ENCODE measurements at places on chromosomes 6 and 20. TPM values are rescaled to one million over a fixed set of nuclear protein-coding genes. Genes with fewer than 3 reads are reported as not detected.

- DNase-seq = no peak
Measured at GRCh38 chr20:5316188-5317158, at the start of gene PROKR2. PROKR2 (minus strand) TSS chr20:5316954; CDS start chr20:5314369, 2,585 bp downstream.

Gene PSORS1C1
- 5.6 TPM for total RNA-seq

Gene TSBP1
- total RNA-seq = not detected

Gene ADNP
- total RNA-seq = 46.8 TPM

Gene NMBR
- not detected for total RNA-seq

DNA sequence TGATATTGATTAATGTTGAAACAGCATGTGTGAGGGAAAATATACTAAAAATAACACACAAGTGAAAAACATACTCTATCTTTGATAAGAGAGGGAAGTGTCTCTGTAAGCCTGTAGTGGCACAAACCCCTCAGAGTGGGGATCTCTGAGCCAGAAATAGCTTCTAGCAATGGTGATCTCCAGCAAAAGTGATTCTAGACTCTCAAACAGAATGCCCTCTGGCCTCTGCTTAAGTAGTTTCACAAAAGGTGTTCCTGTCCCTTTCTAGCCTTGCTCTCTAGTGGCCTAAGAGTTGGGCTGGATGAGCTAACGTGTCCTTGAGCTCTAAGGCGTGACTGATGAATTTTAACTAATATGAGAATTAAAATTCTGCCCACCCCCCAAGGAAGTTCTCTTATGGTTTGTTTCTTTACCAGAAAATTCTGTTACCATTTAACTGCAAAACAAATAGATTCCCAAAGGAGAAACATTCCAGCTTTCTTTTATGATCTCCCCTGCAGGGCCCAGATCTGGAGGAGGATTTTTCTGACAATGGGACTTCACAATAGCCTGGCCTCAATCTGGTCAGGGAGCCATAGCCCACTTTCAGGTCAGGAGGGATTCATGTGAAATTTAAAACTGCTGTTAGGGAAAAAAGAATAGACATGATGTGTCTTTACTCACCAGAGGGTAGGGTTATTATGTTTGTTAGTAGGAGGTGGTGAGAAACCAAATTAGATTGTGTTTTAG lies 182.5 kb upstream of the LAMP5 start:
- DNase-seq = no peak

GRCh38 chr6:7939184-7939863 lies 28.7 kb upstream of the TXNDC5 start:
- DNase-seq = no peak

DNA sequence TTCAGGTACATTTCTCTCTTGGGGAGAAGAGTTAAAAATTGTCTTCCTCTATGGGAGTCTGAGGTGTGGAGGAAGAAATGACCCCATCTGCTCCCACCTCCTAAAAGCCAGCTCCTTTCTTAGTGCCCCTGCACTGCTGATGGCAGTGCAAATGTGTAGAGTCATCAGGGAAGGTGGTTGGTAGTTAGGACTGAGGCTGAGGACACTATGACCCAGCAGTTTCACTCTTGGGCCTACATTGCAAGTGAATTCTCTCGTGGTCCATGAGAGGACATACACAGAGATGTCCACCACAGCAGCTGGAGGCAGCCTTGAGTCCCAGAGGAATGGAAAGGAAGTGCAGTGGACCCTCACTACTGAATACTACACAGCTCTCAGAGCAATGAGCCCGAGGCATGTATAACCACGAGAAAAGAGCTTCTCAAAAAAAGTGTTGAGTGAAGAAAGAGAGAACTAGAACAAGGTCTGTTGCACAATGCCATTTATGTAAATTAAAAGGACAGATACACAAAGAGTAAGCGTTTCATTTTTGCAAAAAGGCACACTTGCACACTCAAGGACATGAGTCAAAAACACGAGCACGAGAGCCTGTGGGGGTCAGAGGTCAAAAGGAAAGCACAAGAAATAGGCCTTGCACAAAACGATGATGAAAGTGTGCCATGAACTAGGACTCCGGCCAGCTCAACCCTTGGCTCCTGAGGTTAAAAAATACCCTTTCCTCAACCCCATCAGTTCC lies 308.2 kb upstream of the PRND start:
- DNase-seq = no peak

DNA sequence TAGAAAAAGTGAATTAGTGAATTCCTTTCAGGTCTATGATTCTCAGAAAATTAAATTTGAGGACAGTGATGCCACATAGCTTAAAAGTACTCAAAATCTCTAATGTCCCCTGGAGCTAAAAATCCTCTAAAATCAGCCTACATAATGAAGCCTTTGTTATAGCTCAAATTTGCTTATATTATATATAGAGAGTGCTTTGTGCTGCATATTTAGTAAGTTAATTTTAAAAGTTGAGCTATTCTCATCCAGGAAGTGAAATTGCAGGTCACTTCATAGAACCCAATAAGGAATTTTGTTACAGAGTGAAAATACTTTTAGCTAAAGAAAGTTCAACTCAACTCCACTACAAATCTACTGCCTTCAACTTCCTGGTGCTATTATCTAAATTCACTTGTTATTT lies 507.5 kb upstream of the MAP3K7 start:
- DNase-seq = no peak

DNA sequence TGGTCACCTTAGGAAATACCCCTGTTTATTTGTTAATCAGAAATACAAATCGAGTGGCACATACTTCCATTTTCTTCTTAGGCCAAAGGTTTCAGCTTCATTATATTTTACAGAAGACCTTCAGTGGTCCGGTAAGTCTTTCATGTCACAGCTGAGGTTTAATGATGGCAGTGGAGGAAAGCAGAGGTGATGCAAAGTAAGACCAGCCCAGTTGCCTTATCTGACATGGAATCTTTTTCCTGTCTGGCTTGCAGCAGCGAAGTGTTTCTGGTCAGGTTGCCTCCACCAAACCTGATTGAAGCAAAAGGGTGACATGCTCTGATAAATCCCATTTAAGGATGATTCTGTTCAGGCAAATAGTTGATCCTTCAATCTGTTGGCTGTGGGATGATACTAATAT lies 100.0 kb downstream of the PRDM1 start:
- no peak for DNase-seq

Gene SOX4
- 45.1 TPM for total RNA-seq

Gene F13A1
- 49.4 TPM for total RNA-seq

GRCh38 chr6:119361209-119361608 lies 11.6 kb upstream of the MAN1A1 start:
- no peak for DNase-seq

- no peak for DNase-seq
Measured at GRCh38 chr6:25346064-25346463, 66.9 kb downstream of the CARMIL1 start.

GRCh38 chr6:157579467-157580031 lies 198.6 kb downstream of the ZDHHC14 start:
- peak; percentile 25 for DNase-seq

- no peak for DNase-seq
Measured at GRCh38 chr6:139275279-139276055, 16.3 kb downstream of the TXLNB start.

Gene FERMT1
- 83.9 TPM for total RNA-seq

DNA sequence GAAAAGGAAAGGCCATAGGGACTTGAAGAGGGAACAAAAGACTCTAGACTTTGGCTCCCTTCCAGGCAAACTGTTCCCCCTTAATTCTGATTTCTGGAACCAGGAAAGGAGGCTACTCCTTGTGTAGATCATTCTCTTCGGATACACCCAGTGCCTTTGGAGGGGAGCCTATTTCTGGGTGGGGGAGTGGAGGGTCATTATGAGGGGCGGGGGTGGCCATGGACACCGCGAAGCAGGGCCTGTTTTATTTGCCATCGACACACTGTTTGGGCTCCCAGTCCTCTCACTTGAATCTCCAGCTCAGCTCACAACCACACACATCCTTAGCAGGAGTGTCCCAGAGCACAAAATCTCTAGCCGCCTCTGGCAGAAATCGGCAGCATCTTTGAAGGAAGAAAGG lies 132.3 kb downstream of the PXDC1 start:
- DNase-seq = no peak

Gene TAAR8
- not detected for total RNA-seq

- no peak for DNase-seq
Measured at GRCh38 chr20:52859156-52859876, 112.8 kb upstream of the TSHZ2 start.

- DNase-seq = no peak
Measured at GRCh38 chr6:37985355-37985754, 165.8 kb downstream of the ZFAND3 start.

- DNase-seq = no peak
Measured at GRCh38 chr20:61041481-61041880, 210.6 kb upstream of the CDH4 start.

Gene NOX3
- total RNA-seq = not detected

- no peak for DNase-seq
Measured at GRCh38 chr20:51884561-51884960, 82.2 kb upstream of the SALL4 start.

DNA sequence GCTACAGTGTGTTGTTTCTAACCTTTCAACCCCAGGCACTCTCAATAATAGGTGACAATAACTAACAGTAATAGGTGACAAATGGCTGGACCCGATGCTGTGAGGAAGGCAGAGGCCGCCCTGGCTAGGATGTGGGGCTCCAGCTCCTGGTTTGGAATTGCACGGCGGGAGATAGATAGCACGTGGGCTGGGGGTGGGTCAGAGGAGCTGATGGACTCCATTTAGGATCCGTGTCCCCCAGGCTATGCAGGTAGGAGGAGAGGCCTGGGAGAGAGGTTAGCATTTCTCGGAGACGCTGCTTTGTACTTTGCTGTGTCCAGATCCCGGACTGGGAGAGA lies 61.4 kb downstream of the EZR start:
- DNase-seq = no peak

Gene SMOC2
- total RNA-seq = 25.6 TPM

Gene DCBLD1
- total RNA-seq = 16.3 TPM

DNA sequence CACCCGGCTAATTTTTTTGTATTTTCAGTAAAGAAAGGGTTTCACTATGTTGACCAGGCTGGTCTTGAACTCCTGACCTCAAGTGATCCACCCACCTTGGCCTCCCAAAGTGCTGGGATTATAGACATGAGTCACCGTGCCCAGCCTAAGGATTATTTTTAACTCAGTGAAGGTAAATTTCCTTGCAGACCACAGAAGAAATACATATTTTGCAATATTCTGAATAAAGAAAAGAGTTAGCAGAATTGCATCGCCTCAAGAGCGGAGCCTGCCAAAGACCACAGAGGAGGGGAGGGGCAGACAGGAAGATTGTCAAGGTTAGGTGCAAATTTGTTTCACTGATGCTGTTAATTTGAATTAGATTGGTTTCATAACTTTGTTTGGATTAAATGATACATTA lies 47.4 kb downstream of the SOD2 start:
- no peak for DNase-seq

Gene BMP5
- total RNA-seq = 2.4 TPM

Gene KCNQ2
- total RNA-seq = 0.27 TPM

GRCh38 chr20:24879875-24880274 lies 69.2 kb upstream of the CST7 start:
- DNase-seq = no peak

DNA sequence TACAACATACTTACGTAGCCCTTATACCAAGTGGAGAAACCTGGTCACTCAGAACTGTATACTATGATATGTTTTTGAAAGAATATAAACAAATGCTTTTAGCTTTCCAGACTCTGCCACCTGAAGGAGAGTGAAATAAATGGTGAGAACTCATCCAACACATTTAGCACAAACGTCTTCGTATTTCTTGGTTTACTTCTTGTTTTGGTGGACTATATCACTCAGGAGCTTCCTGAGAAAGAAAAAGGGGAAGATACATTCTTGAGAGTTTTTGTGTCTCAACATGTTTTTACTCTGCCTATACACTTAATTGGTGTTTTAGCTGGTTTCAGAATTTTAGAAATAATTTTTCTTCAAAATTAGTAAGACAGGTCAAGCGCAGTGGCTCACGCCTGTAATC lies 19.4 kb upstream of the CTAGE9 start:
- DNase-seq = no peak

GRCh38 chr6:93678841-93679454 lies 259.6 kb upstream of the EPHA7 start:
- DNase-seq = no peak

GRCh38 chr6:15329197-15329671 lies 83.4 kb downstream of the JARID2 start:
- DNase-seq = no peak

DNA sequence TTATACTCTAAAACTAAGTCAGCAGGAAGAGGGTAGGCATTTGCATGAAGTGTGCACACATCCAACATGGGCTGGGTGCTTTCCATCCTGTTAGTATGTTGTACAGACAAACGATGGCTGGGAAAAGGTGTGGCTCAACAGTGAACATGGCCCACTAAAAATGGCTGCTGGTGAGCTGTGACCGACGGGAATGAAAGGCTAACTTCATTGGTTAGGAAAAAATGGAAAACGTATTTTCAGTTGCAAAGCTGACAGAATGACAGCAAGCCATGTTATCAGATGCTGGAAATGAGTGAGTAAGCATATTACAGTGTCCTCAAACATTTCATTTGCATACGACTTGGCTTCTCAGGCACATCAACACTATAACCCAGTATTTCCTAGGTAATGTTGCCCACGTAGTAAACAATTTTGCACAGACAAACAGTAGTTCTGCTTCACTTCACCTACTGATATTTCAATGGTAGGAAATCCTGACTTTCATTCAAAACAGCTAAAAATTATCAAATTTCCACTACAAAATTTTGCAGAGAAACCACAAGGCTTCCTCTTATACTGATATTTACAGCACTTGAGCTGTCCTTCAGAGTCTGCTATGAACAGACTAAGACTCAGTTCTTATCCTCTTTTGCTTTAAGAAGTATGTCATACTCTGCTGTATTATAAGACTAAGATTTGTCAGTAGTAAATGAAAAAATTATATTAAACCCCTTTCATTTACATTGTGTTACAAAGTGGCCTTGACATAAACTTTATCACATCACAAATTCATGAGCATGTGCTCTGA lies 98.9 kb downstream of the IRF4 start:
- DNase-seq = no peak

- DNase-seq = no peak
Measured at GRCh38 chr6:26743941-26744699, 84.6 kb upstream of the ZNF322 start.

DNA sequence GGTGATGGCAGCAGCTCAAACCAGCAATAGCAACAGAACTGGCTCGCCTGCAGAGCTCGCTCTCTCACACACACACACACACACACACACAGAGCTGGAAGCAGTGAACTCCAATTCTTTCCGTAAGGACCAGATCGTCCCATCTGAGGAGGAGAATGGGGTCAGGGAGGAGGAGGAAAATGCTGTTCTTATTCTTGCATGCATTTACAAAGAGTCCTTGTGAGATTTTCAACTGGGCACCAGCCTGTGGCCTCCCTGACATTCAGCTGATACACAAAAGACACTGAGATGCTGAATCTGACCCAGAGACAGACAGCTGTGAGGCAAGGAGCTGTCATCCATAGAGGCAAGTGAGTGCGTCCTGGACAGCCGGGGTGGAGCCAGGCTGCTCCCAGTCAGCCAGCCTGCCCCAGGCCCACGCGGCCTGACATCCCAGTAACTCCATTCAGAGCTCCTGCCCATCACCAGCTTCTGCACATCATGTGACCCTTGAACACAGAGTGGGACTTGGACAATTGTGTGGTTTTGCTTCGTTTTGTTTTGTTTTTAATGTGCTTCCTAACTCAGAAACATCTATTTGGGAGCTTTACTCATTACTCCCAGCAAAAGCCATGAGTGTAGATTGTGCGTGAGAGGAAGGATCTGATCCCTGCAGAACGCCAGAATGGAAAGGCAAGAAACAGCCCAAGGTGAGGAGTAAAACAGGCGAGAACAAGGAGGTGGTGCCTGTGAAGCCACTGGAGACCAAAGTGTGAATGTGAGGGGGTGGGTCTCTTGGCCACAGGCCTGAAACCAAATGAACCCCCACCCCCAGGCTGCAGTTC lies 2.1 kb downstream of the SERPINB9 start:
- DNase-seq = no peak

Gene FRK
- 25.9 TPM for total RNA-seq

All from colonic mucosa (tissue), 4 donors.